Stimulated activated CD4-positive, alpha-beta T cell treated with anti-CD3 and anti-CD28 coated beads, Interleukin-1b, Interleukin-23, amount 100 ng/mL, for 24 hours (primary cell): ENCODE measurements at places on chromosomes 5 and 9.

GRCh38 chr9:86555661-86556060 lies 201.5 kb upstream of the TUT7 start:
- DNase-seq = no peak

- DNase-seq = no peak
These were observed 89.8 kb downstream of the CDH6 start for GRCh38 chr5:31283326-31283725.

- no peak for DNase-seq
These were observed at the start of gene ARAP3 for GRCh38 chr5:141681695-141682641. Gene ARAP3 (minus strand): TSS chr5:141682230. CDS start chr5:141680486, 1,744 bp downstream.

- DNase-seq = no peak
These were observed 7.9 kb upstream of the C1QTNF2 start for GRCh38 chr5:160378330-160378729.

- DNase-seq = no peak
These were observed 109.2 kb downstream of the FBXW11 start for GRCh38 chr5:171897231-171897630.

DNA sequence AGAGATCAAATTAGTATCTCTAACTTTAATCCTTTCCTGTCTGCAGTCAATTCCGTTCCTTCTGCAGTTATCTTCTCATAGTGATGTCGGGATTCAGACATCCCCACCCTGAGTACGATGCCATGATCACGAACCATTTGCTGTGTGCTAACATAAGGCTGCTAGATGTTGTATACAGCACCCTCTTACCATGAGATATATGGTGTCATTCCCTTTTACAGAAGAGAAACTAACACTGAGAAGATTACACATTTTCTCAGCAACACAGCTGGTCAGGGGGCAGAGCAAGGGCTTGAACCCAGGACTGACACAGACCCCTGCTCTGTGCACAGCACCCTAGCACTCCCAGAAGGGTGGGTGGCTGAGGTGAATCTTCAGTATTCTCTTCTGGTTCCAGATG lies 46.9 kb upstream of the HSD17B4 start:
- no peak for DNase-seq

DNA sequence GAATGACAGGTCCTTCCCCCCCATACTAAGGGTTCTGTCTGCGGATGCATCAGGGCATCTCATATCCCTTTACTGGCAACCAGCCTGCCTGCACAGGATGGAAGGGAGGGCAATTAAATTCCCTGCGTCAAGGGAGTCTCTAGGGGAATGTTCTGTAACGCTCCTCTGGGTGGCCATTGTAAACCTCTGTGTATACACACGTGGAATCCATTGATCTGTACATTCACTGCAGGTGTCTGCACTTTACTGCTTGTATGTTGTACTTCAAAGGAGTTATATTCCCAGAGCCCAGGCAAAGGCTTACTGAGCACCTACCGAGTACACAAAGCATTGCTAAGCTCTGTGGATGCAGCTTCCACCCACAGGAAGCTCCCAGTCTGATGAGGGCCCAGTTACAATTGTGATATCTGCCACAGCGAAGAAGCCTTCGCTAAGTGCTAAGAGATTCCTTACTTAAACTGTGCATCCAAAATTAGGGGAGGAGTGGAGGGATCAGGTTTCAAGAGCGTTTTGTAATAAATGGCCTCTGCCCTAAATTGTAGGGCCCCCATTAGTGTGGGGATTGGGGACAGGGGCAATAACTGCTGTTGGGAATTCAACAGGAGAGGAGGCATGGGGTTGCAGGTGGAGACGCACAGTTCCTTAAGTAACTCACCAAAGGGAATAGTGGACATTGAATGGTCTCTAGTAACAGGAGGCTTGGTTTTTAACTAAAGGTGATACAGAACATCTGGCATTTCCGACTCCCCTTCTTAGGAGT lies 1.5 kb upstream of the RETREG1 start:
- no peak for DNase-seq

GRCh38 chr9:87223392-87224246 lies 274.0 kb upstream of the DAPK1 start:
- no peak for DNase-seq

GRCh38 chr9:129021091-129021490 lies 7.0 kb downstream of the SH3GLB2 start:
- no peak for DNase-seq

GRCh38 chr5:127243011-127243410 lies 47.6 kb upstream of the MEGF10 start:
- no peak for DNase-seq

DNA sequence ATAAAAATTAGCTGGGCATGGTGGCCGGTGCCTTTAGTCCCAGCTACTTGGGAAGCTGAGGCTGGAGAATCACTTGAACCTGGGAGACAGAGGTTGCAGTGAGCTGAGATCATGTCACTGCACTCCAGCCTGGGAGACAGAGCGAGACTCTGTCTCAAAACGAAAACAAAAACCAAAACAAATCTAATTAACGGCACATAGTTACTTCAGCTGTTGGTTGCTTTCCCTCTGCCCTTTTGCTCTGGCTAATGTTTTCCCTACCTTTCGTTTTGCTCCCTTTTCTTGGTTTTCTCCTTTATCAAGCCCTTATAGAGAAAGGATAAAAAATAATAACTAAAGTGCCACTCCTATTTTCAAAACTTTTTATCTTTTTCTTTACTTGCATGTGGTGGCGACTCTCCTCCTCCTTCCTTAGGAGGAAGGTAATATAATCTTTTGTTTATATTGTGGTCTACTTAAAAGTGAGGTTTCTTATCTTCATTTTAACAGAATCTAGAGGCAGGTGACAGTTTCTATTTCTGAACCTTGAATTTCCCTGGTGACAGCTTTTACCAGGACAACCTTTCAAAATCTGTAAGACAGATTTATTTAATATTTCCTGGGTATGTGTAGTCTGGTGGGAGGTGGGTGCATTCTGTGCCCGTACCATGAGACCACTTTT lies 125.4 kb downstream of the ARHGEF28 start:
- no peak for DNase-seq

DNA sequence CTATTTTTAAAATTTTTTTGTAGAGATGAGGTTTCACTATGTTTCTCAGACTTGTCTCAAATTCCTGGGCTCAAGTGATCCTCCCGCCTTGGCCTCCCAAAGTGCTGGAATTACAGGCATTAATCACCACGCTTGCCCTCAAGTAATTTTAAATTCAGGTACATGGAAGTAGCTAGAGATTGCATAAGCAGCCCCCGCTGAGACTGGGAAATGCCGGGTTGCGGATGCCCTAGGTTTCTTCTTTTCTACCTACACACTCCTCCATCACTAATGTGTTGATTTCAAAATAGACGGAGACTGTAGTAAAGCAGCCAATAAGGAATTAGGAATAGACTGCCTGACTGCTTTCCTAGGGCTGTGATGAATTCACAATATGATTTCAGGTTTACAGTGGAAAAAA lies 202.4 kb downstream of the FANCC start:
- DNase-seq = no peak

DNA sequence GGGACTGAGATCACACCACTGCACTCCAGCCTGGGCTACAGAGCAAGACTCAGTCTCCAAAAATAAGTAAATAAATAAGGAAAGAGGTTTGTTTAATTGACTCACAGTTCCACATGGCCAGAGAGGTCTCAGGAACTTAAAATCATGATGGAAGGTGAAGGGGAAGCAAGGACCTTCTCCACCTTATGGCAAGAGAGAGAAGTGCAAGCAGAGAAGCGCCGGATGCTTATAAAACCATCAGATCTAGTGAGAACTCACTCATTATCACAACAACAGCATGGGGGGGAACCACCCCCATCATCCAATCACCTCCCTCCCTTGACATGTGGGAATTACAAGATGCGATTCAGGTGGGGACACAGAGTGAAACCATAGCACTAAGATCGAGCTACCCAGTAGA lies 22.8 kb upstream of the RGMB start:
- no peak for DNase-seq

- peak; percentile 36 for DNase-seq
These were observed 713 bp downstream of the MOB3B start for GRCh38 chr9:27528886-27529315.

DNA sequence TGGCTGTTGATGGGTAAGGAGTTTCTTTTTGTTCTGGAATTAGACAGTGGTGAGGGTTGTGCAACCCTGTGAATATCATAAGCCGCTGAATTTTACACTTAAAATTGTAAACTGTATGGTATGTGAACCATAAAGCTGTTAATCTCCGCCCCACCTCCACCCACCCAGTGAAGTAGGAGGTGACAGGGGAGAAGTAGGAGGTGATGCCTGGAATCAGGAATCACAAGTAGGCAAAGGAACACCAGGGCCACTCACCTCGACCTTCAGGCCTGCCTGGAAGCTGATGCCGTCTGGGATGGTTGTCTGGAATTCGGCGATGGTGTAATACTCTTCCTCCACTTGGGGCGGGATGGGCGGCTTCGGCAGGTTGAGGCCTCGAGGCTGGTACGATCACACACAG lies 62.3 kb upstream of the UBTD2 start:
- no peak for DNase-seq

GRCh38 chr9:85142496-85142911 lies 473.0 kb downstream of the NTRK2 start:
- DNase-seq = no peak

DNA sequence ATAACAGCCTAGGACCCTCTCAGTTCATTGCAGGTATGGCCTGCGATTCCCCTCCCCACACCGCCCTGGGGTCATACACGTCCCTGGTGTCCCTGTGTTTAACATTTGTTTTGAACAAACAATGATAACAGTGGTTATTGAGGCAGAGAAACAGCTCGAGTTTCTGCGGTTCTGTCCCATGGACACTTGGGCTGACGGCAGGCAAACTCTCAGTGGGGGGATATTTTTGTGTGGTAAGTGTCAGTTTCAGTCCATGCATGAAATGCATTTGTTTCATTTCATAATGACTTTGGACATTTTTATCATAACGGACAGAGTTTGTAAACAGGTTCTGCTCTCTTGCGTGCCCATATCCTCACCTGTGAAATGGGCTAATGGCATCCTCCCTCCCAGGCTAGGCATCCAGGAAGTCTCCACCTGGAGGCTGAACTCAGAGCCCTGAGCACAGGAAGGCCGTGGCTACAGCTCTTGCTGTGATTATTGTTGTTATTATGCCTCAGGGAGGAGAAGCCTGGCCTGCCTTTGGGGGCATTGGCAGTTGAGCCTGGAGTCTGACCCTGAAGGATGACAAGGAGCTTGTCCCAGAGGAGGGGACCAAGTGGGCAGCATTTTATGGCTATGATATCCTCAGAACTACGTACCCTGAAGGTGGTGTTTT lies 190.9 kb downstream of the GADD45G start:
- no peak for DNase-seq

GRCh38 chr9:130200038-130200849 lies 28.0 kb downstream of the NCS1 start:
- DNase-seq = no peak

DNA sequence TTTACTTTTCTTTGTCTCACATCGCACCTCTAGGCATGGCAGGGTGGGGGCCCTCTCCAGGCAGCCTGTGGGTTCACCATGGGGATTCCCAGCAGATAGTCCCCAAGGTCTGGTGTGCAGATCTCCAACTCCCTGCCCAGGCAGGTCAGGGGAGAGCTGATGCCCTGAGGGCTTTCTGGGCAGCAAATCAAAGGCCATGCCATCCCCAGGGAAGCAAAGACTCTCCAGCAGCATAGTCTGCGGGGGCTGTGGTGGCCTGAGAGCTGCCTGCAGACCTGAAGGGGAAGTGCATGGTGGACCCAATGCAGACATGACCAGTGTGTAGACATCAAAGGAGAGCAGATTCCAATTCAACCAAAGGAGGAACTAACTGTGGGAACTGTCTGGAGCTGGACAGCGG lies 7.7 kb downstream of the NEURL1B start:
- DNase-seq = no peak

DNA sequence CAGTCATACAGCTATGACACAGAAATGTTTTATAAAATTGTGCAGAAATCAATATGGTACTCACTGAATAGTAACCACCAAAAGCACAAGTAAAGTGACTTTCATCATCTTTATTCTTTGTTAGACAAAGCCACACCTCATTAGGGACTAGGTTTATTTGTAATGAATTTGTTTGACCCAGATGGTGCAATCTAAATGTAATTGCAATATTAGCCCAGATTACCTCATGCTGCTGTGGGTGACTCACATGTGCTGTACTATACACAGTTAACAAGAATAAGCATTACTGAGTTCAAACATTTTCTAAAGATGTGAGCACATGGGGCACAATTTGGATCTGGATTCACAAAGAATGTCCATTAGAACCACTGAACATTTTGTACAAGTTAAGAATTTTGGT lies 759.3 kb upstream of the TYRP1 start:
- DNase-seq = no peak

DNA sequence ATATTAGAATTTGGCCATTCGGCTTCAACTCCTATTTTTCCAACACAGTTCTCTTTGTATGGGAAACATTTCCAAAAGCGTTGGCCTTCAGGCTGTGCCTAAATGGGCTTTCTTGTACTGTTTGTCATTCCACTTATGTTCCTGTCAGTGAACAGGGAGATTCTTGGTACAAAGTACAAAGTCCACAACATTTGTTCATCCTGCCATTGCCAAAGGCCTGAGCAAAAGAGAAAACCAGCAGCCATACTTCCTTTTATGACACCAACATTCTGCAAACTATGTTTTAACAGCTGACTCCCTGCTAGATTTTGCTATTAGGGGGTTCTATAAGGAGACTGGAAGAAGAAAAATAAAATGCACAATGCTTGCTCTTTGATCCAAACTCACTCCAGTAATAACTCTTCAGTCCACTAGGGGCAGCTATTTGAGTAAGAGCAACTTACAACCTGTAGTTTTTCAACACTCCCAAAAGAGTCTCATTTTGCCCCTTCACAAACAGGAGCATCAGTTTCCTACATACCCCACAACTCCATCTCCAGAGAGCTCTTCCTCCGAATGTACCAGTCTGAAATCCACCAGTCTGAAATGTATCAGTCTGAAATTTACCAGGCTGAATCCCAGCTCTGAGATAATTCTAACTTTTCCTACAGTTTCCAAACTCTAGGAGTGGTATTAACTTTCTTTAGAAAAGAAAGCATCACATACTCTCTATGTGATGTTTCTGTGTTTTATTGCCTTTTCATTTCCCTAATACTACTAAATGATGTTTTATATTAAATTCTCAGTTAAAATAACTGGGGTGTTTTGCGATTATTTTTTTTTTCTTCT lies 693.8 kb downstream of the DNAH5 start:
- no peak for DNase-seq

GRCh38 chr5:96968074-96968473 lies 32.2 kb downstream of the LNPEP start:
- DNase-seq = no peak

DNA sequence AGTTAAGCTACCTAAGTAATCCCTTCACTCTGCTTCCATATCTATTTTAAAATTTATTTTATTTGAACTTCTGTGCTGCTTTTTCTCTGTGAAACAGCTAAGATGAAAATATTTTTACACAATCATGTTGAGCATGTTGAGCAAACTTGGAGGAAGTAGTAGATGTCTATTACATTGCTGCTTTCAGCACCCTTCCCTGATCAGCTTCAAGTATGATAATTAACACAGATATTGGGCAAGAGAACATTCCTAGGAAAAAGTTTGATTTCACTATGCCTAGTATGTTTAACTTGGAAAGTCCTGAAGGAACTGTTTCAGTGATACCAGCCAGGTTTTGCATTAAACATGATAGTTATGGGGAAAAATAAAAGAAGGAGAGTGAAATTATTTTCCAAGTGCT lies 283.6 kb downstream of the ELAVL2 start:
- DNase-seq = no peak
